Kidney epithelial cell (primary cell): ENCODE measurements at places on chromosomes 16 and 17. TPM values are rescaled to one million over a fixed set of nuclear protein-coding genes. Genes with fewer than 3 reads are reported as not detected.

DNA sequence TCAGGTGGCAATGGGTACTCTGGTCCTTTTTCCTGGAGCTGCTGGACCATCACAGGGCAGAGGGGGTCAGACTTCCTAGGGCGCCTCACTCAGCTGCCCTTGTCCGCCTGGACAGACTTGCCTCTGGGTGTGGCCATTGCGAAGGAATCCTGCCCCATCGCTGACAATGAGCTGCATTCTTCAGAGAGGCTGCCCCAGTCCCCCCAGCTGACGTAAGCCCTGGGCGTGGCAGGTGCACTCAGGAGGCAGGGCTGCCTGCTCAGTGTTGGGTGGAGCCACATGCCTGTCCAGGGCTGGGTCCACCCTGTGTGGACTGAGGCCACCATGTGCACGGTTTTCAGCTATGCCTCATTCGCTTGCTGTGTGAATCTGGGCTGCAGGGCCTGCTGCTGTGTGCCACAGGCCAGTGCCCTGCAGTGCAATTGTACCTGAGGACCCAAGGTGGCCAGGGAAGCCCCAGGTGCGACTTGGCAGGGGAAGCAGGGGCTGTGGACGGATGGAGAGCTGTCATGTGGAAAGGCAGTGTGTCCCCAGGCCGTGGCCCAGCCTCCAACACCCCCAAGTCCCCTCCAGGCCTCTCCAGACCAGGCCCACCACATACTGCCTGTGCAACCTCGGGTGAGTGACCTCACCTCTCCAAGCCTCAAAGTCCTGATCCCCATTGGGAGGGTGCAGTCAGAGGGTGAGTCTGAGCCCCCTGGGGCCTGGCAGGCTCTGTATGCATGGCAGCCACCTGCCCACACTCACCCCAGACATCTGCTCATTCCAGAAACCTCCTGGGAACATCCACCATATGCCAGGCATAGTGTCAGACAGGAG lies 14.0 kb upstream of the MPRIP start:
- DNase-seq = peak; percentile 88

GRCh38 chr16:53507464-53508179 lies 4.6 kb upstream of the AKTIP start:
- no peak for DNase-seq

- no peak for DNase-seq
Observed at GRCh38 chr16:23353440-23353839, 51.3 kb downstream of the SCNN1B start.

GRCh38 chr16:82783933-82784572 lies 157.3 kb downstream of the CDH13 start:
- DNase-seq = no peak

GRCh38 chr17:62578757-62579487 lies 48.5 kb upstream of the MRC2 start:
- no peak for DNase-seq

GRCh38 chr17:44792276-44792675 lies 33.5 kb downstream of the ADAM11 start:
- no peak for DNase-seq

The TVP23B gene
- 32.9 and 48.3 TPM in 2 replicates for total RNA-seq

The VTN gene
- 0.27 TPM in 1 of 2 replicates, not detected in the other for total RNA-seq

The DLX4 gene
- 0.21 and 0.50 TPM in 2 replicates for total RNA-seq

The MILR1 gene
- total RNA-seq = not detected in 2 replicates
